ENCODE measurements at places on chromosomes 2 and 18.

DNA sequence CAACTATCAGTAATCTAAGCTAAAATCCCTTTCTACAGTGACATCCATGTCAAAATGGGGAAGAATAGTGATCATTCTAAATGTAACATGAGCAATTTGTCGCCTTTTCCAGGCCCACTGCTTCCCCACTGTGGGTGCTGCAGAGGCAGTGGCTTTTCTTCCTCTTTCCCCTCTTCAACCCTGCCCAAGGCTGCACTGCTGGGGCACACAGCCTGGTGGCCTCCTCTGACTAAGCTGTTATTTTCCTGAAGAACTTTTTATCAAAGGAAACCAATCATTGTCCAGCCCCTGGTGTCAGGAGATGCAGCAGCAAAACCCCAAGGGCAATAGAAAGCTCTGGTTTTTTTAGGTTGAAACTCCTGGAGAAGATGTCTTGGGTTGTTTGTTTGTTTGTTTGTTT is 117.6 kb upstream of the KLF7 start:
- DNase-seq, result no peak

DNA sequence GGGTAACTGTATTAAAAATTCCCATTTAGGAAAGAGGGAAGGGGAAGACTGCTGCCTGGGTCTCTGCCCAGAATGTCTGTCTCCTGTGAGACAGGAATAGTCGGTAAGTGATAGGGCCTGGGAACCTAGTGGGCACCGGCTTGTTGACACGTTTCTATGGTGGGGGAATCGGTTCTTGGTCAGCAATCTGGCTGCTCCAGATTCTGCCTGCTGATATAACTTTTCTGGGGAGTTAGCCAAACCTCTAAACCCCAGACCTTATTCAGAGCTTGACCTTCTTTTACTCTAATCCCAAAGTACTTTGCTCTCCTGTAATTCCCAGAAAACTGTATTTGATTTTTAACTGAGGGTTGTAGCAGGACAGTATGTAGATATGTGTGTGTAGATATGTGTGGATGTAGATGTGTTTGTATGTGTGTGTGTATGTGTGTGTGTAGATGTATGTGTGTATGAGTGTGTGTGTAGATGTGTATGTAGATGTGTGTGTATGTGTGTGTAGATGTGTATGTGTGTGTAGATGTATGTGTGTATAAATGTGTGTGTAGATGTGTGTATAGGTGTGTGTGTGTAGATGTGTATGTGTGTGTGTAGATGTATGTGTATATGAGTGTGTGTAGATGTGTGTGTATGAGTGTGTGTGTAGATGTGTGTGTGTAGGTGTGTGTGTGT is 61.8 kb upstream of the TXNDC2 start:
- no peak for DNase-seq

GRCh38 chr2:167183931-167184330 is 295.7 kb downstream of the XIRP2 start:
- DNase-seq, result no peak

- no peak for DNase-seq
Measured at GRCh38 chr2:75666911-75667310, 20.3 kb downstream of the MRPL19 start.

DNA sequence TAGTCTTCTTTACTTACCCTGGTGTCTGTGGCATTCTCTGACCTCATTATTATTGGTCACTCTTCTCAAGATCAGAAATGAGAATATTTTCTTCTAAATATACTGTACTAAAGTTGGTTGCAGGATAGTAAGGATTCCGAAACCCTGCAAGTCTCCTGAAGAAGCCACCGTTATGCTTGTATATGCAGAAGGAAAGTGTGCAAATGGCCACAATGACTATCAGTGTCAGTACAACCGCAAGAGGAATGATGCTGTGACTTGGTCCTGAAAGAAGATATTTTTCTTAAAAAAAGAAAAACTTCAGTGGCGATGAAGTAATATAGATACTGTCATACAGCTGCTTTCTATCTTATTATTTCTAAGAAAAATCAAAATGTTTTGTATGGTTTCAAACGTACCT is 120.7 kb downstream of the PLA2R1 start:
- no peak for DNase-seq

- no peak for DNase-seq
Measured at GRCh38 chr2:45651415-45652089, at the start of gene PRKCE. Gene PRKCE, plus strand, starts transcription at chr2:45651675.

- DNase-seq, result no peak
Measured at GRCh38 chr2:231364961-231365810, 30.3 kb upstream of the B3GNT7 start.

GRCh38 chr2:190964170-190964795 is 49.7 kb downstream of the STAT1 start:
- DNase-seq, result no peak

- no peak for DNase-seq
Measured at GRCh38 chr2:133438848-133439564, 129.3 kb downstream of the NCKAP5 start.

DNA sequence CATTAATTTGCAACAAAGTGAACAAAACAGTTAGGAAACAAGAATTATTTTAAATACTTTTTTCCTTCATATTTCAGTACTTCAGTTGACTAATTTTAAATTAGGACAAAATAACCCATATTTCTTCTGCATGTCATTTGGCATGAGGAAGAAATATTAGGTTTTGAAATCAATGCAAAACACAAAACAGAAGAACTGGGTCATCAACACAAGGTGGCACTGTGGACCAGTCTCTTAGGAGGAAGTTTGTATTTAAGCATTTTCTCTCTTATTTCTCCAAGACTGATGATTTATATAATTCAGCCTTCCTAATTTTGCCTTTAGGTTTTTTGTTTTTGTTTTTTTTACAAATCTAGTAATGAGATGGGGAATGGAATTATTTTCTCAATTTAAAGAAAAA is 352.8 kb upstream of the KCNH7 start:
- peak; percentile 10 for DNase-seq

GRCh38 chr18:61891894-61892293 is 913 bp downstream of the RNF152 start:
- no peak for DNase-seq

DNA sequence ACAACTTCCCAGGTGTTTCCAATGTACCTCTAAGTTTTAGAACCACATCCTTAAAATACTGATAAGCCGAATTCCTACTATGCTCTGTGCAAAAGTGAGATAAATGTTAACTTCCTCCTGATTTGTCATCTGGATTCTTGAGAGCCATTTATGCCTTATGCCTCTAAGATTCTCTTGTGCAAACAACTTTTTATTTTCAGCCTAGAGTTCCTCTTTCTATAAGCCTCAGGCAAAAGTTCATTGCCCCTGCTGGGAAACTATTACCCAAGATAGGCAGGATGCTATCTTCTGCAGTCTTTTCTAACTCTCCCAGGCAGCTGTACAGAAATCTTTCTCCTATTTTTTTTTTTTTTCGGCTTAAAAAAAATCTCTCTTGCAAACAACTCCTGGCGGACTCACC is 216.1 kb downstream of the KCNJ3 start:
- no peak for DNase-seq

GRCh38 chr2:180478883-180479282 is 471.8 kb upstream of the CWC22 start:
- no peak for DNase-seq

DNA sequence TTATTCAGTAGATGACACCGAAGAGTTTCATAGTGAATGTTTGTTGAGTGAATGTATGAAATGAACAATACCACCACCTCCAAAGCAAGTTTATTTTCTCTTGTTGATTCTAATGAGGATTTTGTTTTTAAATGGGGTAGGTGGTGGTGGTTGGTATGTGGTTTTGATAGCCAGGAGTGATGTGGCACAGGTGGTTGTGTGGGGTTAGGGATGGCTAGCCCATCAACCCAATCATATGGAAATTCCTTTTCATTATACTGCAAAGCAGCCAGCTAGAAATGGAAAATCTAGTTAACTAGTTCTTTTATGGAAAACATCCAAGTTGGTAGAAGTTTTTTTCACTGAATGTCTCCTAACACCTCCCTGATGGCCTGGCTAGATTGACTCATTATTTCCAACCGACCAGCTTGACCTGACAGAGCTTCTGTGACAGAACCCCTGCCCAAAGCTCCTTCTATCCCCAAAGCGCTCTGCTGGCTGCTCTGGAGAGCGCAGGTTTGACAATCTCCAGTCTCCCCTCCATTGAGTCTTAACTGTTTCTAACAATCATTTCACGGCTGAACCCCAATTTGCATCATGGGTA is 376.9 kb downstream of the MTX2 start:
- DNase-seq, result no peak

DNA sequence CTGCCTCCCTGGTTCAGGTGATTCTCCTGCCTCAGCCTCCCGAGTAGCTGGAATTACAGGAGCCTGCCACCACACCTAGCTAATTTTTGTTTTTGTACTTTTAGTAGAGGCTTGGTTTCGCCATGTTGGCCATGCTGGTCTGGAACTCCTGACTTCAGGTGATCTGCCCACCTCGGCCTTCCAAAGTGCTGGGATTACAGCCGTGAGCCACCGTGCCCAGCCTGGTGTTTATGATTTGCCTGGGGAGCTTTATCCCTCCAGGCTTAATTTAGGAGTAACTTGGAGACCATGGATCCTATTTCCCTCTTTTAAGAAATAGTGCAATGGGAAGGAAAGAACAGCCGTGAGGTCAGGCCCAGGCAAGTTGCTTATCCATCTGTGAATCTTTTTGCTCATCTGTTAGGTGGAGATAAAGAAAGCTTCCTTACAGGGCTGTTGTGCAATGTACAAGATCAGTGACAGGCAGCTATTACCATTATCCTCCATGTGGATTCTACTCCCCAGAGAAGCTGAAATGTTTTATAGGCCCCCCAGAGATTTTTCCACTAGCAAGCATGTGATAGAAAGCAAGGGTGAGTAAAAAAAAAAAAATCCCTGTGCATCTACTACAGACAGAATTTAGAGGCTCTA is 104.9 kb upstream of the MGAT5 start:
- no peak for DNase-seq

DNA sequence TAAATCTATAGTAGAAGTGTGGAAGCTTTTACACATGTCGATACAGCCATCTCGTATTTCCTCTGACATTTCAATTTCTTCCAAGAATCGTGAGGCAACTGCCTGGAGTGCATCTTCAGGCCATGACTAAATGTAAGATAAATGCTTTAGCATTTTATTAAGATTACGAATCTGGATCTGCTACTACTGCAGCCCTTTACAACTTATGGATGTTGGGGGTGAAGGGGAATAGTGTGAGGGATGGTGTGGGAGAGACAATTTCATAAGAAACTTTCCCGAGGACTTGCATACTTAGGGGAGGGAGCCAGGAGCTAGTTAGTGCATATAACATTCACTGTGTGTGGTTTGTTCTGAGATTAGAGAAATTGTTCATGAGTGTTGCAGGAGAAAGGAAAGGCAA is 204.8 kb downstream of the SLC39A10 start:
- no peak for DNase-seq

DNA sequence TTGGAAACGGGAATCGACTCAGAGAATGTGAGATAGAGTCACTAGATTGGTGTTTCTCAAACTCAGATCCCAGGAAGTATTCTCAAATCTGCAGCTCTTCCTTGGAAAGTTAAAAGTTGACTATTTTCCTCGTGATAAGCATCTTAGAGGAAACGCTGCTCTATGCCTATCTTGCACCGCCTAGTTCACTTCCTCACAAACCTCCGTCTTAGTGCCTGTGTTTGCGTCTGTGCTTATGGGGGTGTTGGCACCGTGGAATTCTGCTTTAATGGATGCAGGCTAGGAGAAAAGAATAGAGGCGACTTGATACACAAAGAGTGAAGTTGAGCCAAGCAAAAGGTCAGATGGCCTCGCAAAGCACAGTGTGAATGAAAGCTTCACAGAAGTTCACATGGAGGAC is 255.3 kb upstream of the ID2 start:
- DNase-seq, result no peak

GRCh38 chr2:208501206-208501605 is 94.6 kb downstream of the PTH2R start:
- no peak for DNase-seq

DNA sequence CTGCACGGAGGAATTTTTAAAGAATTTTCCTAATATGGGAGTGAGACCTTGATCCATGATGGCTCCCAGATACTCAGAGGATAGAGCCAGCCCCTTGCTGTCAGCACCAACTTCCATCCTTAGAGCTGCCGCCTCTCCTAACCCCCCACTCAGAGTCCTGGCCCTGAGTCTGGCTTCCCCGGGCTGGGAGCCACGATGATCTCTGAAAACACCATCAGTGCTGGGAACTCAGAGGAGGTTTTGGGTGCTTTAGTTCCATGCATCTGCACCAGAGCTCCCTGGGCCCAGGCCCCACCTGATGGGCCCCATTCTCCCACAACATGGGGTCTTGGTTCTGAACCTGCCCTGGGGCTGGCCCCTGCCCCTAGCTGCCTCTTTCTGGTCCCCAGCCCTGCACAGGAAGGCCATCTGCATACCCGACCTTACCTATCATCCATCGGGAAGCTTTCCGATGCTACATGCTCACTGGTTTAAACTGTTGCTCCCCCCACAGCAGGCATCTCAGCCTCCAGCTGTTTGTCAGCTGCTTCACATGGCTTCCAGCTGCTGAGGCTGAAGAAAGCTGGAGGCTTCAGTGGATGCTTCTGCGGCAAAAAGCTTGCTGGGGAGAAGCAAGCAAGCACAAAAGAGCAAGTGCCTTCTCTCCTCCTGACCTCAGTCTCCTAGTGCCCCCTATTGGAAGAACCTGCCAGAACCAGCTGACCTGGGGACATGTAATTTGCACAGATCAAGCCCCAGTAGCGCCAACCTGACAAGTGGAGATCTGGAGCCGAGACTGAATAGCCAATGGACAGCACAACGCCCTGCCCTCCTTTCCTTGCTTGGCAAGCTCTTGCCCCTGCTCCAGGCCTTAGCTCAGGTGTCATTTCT is 24.2 kb upstream of the RHOB start:
- peak; percentile 5 for DNase-seq

- no peak for DNase-seq
Measured at GRCh38 chr18:74702950-74703349, 105.3 kb downstream of the ZNF407 start.

GRCh38 chr2:29481313-29481712 is 366.1 kb downstream of the CLIP4 start:
- no peak for DNase-seq

DNA sequence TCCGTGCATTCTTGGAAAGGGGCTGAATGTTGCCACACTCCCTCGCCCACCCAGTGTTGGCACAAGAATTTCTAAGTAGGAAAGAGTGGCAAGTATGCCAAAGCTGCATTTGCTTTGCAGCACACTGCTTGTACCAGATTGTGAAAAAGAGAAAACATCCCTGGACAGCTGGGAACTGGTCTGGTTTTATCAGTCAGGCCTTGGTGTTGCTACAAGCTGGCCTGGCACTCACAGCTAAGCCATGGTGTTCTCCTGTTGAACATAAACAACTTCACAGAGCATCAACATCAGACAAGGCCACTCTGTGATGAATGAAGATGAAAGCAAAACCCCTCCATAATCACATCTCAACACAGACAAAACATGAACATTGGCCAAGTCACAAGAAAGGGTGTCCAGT is 4.2 kb upstream of the TRABD2A start:
- no peak for DNase-seq

DNA sequence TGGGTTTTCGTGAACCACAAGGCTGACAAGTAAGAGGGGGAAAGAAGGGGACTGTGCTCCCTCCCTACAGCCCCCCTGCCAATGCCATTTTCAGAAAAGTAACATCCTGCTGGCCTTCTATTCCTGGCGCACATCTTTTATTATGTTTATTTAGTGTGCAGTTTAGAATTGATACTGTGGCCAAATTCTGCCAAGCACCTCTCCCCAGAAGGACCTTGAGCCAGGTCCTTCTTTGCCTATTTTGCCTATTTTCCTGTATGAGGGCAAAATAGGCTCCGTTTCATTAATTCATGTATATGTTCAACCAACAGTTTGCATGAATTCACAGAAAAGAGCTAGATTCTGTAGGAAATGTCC is 136.0 kb downstream of the MYO3B start:
- DNase-seq, result no peak
